ENCODE measurements at places on chromosomes 7 and 10. TPM values are rescaled to one million over a fixed set of nuclear protein-coding genes. Genes with fewer than 3 reads are reported as not detected.

Gene GNAI1
- 92.6 TPM for polyA plus RNA-seq

Gene PPP3CB
- 62.8 TPM for polyA plus RNA-seq

DNA sequence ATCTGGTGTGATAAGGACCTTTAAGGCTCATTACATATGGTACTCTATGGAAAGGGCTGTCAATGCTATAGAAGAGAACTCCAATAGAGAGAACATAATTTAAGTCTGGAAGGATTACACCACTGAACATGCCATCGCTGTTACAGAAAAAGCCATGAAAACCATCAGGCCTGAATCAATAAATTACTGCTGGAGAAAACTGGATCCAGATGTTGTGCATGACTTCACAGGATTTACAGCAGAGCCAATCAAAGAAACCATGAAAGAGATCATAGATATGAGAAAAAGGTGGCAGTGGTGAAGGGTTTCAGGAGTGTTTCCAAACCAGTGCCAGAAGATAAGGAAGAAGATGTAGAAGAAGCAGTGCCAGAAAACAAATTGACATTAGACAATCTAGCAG lies 18.9 kb upstream of the GPR22 start:
- DNase-seq, result no peak

DNA sequence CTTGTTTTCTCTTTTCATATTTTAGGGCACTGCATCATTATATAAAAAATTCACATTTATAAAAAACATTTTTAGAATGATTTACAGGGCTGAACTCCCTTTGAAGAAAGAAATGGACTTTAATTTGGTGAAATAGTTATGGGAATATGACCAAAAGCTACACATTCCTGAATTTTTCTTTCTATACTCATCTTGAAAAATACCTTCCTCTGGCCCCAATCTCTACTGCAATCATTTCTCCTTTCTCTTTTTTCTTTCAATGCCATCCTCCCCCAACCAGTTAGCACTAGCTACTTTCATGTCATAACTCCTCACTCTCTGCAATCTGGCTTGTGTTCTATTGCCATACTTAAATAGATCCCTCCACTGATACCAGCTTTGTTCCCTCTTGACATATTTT lies 6.2 kb downstream of the WNT8B start:
- no peak for DNase-seq

DNA sequence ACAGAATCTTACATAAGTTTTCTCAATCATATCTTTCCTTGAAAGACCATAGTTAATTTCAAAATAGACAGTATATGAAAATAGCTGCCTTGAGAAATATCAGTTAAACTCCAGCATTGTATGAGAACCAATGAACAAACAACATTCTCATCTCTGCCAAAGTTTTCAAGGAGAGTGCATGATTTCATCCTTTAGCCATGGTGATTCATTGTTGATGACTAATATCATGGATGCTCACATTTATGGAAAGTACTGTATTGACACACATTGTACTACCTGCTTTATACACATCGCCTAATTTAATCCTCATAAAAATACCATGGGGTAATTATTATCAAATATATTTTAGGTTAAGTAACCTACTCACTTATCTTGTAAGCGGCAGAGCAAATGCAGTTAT lies 250.3 kb downstream of the CNTNAP2 start:
- no peak for DNase-seq

DNA sequence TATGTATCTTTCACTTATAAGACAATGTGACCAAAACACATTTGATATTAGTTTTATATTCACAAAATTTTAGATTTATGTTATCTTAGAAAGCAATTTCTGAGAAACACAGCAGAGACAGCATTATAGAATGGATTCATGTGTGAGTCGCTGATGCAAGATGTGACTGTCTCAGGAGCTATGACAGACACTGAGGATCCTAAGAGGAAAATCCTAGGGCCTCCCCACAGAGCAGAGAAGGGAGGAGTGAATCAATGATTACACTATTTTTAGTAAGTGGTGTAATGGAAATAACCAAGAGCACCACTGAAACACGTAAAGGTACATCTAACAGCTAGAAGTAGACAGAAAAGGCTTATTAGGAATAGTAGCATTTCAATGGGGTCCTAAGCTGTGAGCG lies 204.0 kb upstream of the PTN start:
- no peak for DNase-seq

GRCh38 chr10:35182631-35183510 lies 56.2 kb downstream of the CREM start:
- no peak for DNase-seq

DNA sequence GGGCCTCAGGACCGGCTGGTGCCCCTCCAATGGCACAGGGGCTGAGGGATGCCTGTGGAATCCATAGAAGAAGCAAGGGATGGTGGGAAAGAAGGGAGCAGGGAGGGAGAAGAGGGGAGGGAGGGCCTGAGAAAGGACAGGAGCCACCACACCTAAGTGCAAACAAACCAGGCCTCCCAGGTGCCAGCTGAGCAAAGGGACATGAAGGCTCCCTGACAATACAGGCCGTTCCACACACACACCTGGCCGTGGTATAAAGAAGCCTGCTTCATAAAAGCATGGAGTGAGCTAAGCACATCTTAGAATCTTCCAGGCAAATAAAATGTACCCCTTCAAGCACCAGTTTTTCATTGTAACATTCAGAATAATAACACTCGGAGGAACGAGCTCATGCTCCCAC lies 54.0 kb downstream of the OAT start:
- no peak for DNase-seq

- no peak for DNase-seq
These were observed 524 bp upstream of the PRXL2A start for GRCh38 chr10:80407812-80408241.

DNA sequence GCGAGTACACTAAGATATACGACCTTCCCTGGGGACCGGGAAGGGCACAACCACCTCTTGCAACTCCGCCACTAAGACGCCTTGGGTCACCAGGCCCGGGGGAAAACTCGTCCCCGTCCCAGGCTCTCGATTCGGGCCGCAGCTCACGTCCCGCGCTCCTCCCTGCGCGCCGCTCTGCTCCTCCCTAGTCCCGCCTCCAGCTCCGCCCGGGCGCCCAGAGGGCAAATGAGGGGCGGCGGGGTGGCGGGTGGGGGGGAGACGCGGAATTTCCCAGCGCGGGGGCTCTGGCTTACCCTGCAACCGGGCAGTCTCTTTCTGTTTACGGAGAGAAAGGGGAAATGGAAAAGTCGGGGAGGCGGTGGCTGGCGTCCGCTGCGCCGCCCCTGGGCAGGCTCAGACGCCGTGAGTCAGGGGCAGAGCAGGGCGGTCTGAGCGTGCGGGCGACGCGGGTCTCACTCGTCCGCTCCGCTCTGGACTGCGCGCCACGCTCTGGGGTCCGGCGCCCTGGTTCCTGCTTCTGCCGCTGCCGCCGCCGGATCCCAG lies at the start of gene MAP3K8:
Gene MAP3K8 (plus strand): TSS at position 455 of the 543 bp plus-strand sequence. CDS start 4,755 bp downstream, outside the sequence.
- peak; percentile 63 for DNase-seq

Measured in left renal cortex interstitium (tissue), 4 donors.